ENCODE measurements at places on chromosomes 4 and X.
A peak's percentile ranks its signal among the peaks of the same experiment; 100 is the strongest.

GRCh38 chr4:174211622-174212044 lies 71.8 kb downstream of the FBXO8 start:
- DNase-seq: no peak

GRCh38 chr4:1333256-1333655 lies 13.8 kb upstream of the UVSSA start:
- no peak for DNase-seq

- DNase-seq: no peak
Observed at GRCh38 chrX:100381619-100382018, 28.5 kb downstream of the PCDH19 start.

GRCh38 chrX:147322496-147322895 lies 508.0 kb upstream of the CXorf51A start:
- DNase-seq: no peak

DNA sequence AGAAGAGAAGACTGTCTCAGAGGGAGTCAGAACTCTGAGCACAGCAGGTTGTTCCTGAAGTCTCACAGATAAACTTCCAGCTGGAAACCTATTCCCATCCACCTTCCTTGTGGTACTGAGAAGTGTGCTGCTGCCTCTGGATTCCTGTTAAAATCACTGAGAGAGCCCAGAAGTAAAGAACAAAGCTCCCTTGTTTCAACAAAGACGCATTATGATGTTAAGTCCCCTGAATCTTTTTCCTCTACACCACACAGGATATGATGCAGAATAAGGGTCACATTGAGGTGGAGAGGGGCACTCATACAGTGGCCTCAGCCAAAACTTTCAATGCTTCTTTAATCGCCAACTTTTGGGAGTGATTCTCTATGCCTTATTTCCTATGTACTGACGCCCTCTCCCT lies 321.0 kb downstream of the OPHN1 start:
- DNase-seq: no peak

- no peak for DNase-seq
Observed at GRCh38 chr4:174593701-174594100, 71.4 kb upstream of the HPGD start.

GRCh38 chrX:113974881-113975280 lies 609.0 kb upstream of the HTR2C start:
- DNase-seq: no peak

DNA sequence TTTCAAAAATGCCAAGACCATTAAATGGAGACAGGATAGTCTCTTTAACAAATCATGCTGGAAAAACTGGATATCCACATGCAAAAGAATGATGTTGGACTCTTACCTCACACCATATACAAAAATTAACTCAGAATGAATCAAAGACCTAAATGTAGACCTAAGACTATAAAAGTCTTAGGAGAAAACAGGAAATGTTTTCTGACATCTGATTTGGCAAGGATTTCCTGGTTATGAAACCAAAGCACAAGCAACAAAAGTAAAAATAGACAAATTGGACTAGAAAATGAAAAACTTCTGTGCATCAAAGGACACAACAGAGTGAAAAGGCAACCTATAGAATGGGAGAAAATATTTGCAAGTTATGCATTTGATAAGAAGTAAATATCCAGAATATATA lies 37.6 kb downstream of the ARFIP1 start:
- no peak for DNase-seq

DNA sequence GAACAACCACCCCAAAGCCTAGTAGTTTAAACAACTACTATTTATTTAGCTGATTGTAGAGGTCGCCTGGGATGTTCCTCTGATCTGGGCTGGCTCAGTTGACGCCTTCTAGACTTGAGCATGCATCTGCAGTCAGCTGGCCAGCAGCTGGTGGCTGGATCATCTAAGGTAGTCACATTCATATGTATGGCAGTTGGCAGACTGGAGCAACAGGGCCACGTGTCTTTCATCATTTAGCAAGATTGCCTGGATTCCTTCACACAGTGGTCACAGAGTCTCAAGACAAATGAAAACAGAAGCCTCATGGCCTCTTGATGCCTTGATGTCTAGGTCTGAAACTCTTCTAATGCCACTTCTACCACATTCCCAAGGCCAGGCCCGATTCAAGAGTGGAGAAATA lies 220.6 kb upstream of the S100G start:
- no peak for DNase-seq

GRCh38 chr4:3304831-3305609 lies 12.2 kb downstream of the RGS12 start:
- no peak for DNase-seq

DNA sequence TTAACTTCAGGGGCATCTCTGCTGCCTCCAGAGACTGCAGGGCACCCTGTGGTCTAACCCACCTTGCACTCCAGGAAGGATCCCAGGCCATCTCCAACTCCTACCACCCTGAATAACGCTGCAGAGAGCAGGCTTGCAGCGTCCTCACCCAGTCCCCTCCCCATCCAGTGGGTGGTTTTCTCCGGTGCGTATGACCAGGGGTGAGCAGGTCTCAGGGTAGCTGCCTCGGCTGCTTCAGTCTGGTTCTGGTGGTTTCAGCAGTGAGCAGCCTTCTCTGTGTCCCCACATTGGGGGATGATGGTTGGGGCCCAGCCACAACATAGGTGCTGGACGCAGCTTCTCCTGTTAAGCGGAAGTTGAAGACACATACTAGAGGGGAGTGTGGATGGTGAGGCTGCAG lies 38.6 kb upstream of the SORCS2 start:
- no peak for DNase-seq

DNA sequence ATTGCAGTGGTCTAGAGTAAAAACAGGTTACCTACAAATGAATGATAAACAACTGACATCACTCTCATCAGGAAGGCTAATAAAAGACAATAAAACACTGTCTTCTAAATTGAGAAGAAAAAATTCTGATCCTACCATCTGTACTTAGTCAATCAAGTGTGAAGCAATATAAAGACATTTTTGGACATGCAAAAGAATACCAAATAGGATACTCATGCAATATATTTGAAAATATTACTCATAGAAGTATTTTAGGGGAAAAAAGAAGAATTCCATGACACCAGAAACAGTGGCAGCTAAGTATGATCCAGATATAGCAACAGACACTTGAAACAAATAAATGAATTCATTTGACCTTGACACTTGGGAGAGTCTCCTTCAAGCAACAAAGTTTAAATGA lies 63.8 kb upstream of the FAM120C start:
- no peak for DNase-seq

DNA sequence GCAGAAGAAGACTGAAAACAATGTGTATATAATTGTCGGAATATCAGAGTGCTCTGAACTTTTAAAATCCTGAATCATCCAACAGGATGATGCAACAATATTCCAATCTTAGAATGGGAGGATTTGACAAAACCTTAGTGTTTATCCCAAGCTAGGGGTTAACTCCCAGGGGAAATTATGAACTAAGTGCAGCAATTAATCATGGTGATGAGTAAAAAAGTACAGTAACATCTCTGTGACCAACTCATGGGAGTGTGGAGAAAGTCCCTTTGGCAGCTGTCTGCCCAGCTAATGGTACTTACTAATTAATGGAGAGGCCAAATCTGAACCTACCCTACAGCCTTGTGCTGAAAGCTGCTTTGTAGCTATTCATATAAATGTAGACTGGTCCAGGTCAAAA lies 257.6 kb upstream of the DDX53 start:
- DNase-seq: no peak

DNA sequence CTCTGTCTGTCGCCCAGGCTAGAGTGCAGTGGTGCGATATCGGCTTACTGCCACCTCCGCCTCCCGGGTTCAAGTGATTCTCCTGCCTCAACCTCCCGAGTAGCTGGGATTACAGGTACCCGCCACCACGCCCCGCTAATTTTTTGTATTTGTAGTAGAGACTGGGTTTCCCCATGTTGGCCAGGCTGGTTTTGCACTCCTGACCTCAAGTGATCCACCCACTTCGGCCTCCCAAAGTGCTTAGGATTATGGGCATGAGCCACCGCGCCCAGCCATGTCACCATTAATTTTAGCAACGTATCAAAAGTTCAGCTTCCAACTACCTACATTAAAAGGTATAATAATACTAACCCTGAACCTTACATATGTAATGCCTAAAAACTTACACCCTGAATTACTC lies 940 bp upstream of the UTP3 start:
- DNase-seq: no peak

- DNase-seq: no peak
Observed at GRCh38 chrX:47566841-47567240, 5.8 kb downstream of the ARAF start.

DNA sequence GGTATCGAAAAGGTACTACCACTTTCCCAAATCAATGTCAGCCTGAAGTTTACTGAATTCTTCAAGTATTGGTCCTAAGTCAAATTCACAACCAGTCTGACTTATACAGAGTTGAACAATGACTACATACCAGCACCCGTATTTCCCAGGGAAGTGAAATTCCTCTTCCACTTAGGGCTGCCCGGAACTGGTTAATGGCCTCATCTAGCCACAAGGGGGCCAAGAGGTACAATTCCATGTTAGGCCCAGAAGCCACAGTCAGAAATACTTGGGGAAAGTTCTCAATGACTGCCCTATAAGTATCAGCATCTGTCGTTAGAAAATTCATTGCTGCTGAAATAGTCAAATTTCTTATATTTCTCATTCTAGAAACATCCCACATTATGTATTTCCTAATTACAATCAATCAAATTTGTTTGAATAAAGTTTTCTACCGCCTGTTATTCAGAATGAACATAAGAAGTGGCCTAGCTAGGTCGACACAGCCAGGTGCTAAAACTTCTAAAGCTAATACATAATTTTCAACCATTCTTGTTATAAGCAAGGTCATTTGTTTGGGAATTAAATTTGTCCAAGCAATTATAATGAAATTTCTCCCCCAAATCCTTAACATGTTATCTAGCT lies 5.6 kb upstream of the PCDH7 start:
- no peak for DNase-seq

DNA sequence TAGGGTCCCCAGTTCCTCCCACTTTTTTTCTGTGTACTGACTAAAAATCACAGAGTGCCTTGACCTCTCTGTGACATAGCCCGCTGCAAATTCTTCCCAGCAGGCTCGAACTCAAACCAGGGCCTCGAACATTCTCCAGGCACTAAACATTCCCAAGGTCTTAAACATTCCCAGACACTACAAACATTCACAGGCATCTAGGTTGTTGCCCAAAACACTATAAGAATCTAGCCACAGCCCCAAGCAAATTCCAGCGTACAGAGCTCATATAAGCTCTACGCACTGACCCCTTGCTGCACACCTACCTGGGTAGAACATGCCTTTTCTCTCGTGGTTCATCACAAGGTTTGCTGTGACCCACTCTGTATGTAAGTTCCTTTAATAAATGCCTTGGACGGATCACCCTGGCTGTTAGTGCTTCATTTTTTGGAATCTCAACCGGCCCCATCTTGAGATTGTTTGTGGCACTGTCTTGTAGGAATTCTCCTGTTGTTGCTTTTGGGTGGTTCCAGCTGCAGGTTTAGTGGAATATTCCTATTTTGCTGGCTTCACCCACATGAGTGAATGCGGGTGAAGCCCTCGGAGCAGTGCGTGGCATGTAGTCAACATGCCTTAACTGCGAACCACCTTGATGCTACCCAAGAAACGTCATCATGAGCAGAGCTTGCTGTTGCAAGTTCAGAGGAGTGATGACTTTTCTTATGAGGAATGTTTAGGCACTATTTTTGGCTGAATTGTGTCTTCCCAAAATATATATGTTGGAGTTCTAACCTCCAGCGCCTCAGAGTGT lies 230.0 kb downstream of the HS3ST1 start:
- no peak for DNase-seq

- DNase-seq: no peak
Observed at GRCh38 chr4:41977709-41978108, 3.8 kb upstream of the DCAF4L1 start.

DNA sequence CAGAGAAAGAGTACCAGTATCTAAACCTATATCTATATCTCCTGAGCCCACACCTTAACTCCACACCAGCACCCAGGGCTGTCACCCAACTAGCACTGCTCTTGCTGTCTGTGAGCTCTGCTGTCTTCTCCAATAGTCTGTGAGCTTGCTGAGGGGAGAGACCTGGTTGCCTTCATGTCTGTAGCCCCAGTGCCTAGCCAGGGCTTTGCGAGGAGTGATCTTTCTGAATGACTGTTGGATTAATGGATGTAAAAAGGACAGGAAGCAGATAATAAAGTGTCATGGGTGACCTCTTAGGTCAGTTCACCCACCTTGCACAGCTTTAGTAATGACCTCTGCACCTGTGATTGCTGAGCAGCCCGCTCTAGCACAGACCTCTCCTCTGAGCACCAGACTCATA lies 30.5 kb downstream of the CNGA2 start:
- DNase-seq: no peak

GRCh38 chrX:372856-373640 lies 13.7 kb downstream of the PPP2R3B start:
- DNase-seq: no peak

- no peak for DNase-seq
Observed at GRCh38 chrX:113124693-113125092, 284.1 kb upstream of the AMOT start.

DNA sequence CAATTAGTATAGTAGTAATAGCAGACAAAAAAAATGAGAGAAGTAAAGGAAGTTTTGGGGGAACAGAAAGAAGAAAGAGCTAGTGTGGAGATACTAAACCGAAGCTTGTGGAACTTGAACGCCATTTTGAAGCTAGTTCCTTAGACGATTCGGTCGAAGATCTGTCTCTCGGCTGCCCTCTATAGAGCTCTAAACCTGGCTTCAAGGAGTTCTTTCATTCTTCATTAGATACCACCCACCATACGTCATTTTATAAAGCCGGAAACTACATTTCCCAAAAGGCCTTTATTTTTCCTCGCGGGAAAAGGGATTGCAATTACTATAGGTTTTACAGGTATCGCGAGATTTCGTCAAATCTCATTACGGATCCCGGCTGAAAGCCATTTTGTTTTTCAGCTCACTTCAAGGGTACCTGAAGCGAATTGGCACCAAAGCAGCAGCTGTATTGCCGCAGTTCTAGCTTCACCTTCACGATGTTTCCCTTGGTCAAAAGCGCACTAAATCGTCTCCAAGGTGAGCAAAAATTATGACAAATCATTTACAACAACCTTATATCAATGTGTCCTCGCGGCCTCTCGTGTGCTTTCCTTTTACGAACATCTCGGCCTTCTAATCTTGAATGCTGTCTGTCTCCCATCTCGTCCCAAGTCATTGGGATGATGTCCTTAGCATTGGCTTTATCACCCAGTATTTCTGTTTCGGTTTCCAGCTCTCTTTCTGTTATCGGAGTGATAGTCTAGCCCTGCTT lies at the start of gene COX7B:
Gene COX7B, plus strand, starts transcription at position 388 of the 748 bp plus-strand sequence. Its CDS starts 86 bp downstream, at position 474.
- peak; percentile 6 for DNase-seq

DNA sequence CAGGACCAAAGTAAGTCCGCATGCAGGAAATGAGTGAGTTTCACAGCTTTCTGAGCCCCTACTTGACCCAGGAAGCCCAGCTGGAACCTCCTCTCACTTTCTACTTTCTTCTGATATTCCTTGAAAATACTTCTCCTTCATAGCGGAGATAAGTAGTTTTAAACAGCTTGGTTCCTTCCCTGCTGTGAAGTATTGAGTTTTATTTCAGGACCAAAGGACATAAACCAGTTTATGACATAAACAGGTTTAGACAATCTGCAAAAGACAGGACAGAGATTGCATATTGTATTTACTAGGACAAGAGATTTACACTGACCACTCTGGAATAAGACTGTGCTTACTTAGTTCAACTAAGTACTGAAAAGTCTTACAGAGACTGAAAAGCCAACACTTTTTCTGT lies 54.8 kb downstream of the PAGE2 start:
- DNase-seq: no peak

Measured in activated naive CD4-positive, alpha-beta T cell (primary cell).